Amniotic epithelial cell (primary cell): ENCODE measurements at places on chromosomes 3 and 15.
A peak's percentile ranks its signal among the peaks of the same experiment; 100 is the strongest.

DNA sequence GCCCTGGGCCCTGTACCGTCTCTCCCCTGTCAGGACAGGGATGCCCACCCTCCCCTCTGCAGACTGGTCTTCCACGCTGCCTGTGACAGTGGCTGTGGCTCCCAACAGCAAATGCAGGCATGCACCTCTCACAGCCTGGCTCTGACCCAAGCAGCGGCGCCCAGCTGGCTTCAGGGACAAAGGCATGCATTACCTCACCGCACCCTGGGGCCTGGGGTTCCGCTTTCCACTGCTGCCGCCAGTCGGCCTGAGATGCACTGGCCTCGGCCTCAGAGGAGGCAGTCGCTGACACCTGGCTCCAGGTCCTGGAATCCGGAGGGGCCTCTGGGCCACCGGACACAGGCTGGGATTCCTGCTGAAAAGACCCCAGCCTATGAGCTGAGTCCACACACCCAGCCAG lies 70.3 kb downstream of the SCN5A start:
- DNase-seq = no peak

DNA sequence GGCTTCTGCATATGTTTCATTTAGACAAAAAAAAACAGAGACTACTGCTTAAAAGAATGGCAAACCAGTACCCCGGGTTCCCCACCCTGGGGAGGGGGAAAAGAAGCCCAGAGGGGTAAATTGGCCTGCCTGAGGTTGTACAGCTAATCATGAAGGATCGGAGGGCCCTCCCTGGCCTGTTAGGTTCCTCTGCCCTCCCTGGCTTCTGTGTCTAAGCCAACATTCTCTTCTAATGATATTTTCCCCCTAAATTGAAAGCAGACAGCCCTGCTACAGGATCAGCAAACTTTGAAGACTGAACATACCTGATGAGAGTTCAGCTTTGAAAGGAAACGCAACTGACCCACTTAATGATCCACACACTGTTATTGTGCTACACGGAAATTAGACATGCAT lies 2.5 kb downstream of the ARHGAP31 start:
- no peak for DNase-seq

DNA sequence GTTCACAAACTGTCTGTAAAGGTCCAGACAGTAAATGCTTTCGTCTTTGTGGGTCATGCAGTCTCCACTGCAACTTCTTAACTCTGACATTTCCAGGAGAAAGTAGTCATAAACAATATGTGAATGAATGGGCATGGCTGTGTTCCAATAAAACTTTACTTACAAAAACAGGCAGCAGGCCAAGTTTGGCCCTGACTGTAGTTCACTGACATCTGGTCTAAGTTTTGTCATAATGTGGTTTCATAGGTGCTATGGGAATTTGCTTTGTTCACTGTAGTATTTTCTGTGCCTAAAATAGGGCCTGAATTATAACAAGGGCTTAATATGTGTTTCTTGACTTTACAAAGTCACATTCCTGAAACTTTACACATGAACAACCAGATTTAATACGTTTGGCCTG lies 186.0 kb upstream of the KBTBD8 start:
- DNase-seq = peak; percentile 56

DNA sequence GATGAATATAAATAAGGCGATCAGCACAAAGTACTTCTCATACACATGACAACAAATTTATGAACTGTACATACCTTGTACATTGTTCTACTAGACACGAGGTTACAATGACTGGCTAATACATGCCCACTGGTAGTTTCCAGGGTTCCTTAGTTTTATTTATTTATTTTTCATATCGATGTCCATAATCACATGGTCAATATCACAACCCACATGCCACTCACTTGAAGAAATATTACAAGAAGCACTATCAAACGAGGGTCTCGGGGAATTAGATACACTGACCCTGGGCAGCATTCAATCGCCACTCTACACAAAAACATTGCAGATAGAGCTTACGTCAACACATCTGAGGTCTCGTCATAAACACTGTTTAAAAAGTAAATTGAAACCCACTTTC lies 21.2 kb upstream of the WNT5A start:
- no peak for DNase-seq
